RCC 7860 (cell line): ENCODE measurements at places on chromosomes 2 and 18.
A peak's percentile ranks its signal among the peaks of the same experiment; 100 is the strongest.

- DNase-seq: peak; percentile 84
Observed at GRCh38 chr2:173741759-173742158, 223.4 kb downstream of the SP3 start.

DNA sequence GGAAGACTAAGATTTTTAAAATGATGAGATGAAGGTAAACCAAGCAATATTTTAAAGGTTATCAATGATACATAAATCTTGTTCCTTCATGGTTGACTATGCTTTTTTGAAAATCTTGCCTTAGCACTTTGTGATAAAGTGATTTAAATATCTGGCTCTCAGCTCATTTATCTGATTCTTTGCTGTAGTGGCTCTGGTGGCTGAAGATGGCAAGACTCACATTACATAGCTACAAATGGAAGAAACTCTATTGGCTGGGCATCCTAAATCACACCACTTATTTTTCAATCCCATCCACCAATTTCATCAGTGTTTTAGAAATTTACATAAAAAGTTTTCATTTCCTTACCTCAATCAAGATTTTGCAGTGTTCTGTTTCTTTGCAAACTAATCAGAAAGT is 16.6 kb upstream of the APCDD1 start:
- no peak for DNase-seq

GRCh38 chr18:25465152-25465732 is 113.3 kb upstream of the ZNF521 start:
- DNase-seq: no peak

- no peak for DNase-seq
Observed at GRCh38 chr2:64819774-64820688, 166.3 kb upstream of the SERTAD2 start.

DNA sequence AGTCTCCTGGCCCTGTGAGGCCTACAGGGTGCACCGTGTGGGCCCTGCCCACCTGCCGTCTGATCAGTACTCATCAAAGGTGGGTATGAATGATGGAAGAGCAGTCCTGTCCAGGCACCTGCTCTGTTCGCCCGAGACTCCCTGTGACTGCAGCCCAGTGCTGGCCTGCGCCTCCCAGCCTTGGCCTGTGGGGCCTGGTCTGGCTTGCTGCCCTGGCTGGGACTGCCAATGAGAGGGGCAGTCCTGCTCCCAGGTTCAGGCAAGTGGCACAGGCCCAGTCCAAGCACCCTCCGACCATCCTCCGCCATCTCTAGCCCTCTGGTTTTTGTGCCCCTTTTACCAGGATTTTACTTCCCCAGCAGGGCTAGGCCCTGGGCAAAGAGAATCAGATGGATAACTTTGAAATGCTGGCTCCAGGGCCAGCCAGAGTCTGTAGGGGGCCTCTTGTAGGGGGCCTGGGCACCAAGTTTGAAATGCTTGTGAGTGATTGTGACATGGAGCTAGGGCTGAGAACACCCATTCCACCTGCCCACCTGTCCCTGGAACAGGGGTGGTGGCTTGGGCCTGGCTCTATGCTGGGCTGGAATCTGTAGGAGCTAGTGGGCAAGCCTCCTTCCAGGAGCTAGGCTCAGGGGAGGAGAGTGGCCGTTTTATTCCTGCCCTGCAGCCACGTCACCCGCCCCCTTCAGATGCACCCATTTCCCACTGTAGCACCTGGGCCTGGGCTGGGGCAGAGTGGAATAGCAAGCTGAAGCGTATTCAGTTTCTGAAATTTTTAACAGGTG is 8.7 kb upstream of the HS6ST1 start:
- DNase-seq: no peak

DNA sequence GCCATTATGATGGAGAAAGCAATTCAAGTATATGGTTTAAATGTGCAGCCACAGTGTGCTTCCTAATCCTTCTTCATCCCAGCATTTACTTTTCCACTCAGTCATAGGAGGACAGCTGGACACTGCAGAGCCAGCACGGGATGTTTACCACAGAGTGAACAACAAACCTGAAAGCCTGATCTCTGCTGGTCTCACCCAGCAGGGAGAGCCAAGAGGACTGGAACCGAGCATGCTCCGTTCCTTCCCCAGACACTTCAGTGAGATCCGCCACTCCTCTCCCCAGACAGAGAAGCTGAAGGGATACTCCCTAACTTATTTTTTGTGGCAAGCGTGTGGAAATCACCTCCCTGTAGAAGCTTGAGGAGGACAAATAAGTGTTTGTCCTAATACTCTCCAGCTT is 23.2 kb upstream of the GORASP2 start:
- no peak for DNase-seq

DNA sequence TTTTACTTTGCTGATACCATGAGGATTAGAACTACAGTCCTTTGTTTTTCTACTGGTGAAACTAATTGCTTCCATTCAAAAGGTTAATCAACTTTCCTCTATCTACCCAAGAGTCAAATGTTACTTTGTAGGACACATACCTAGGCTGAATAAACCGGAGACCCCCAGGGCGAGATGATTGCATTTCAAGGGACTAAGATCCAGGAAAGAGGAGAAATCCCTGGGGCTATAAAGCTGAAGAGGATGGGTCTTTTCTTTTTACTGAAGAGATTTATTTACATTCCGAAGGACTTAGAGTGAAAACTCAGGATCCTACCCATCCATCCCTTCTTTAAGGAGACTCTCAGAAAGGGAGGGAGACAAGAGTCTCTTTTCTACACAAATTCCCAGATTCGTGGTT is 331.9 kb downstream of the CDH19 start:
- no peak for DNase-seq

DNA sequence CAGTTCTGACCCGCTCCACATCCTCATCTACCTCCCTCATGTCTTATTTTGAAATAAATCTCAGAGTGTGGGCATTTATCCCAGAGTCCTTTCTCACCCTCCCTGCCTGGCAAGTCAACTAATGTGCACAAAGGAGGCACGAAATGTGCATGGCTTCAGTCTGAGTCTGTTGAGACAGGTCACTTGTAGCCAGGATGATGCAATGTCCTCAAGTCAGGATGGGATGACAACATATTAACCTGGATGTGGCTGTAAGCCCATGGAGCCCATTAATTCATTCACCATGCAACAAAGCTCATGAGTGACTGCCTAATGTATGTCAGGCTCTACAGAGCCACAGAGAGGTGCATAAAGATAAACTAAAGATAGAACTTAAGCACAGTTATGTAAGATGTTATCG is 34.5 kb downstream of the KCNG3 start:
- no peak for DNase-seq

GRCh38 chr2:30761226-30761625 is 46.0 kb downstream of the CAPN13 start:
- no peak for DNase-seq

- DNase-seq: no peak
Observed at GRCh38 chr2:33681364-33681757, 82.3 kb upstream of the FAM98A start.

DNA sequence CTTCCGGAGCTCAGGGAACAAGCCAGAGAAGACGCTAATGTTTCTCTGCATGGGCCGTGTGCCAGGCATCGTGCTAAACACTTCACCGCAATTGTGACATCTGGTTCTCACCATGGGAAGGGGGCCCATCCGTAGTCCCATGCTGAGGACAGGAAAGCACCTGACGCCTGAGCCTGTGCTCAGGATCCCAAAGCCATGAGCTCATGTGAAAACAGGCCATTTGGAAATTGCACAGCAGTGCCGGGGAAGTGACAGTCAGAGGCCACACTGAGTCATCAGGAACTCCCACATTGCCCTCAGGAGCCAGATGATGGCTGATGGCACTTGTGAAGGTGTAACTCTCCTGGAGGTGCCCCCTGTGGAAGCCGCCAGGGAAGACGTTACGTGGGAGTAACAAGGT is 141.0 kb downstream of the INHBB start:
- peak; percentile 95 for DNase-seq

DNA sequence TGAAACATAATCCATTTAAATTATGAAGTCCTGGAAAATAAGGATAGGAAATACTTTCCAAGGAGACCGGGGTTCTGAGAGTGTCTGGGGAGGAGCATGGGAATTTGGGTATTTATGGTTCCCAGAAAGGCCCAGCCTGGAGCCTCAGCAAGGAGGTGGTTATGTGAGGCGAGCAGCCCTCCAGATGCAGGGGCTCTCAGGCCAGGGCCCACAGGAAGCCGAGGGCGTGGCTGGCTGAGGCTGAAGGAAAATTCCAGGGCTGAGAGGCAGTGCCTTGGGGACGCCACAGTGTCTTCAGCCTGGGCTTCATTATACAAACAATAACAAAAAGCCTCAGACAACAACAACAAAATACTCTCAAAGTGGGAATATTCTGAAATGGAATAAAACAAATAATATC is 86.9 kb upstream of the SERPINE2 start:
- DNase-seq: no peak

GRCh38 chr2:229196448-229196847 is 74.6 kb downstream of the PID1 start:
- DNase-seq: no peak

- no peak for DNase-seq
Observed at GRCh38 chr18:50117863-50118262, 77.1 kb downstream of the MYO5B start.

DNA sequence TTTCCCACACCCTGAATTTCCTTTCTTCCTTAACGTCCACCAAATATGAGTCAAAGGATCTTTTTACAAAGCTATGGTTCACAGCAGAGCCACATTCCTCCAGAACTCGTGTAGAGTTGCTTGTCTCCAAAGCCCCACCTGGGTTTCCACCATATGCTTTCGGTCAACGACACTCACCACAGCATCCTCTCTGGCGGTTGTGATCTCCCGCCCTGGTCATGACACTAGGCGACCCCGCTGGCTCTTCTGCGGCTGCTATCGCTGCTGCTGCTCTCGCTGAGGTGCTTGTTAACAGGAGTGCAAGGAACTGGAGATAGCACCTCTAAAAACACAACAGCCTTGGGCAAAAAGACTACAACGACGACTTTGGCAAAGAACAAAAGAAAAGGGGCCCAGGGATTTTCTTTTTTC is 340 bp downstream of the SLC40A1 start:
- no peak for DNase-seq

GRCh38 chr2:136118819-136119716 is 1.1 kb upstream of the CXCR4 start:
- no peak for DNase-seq

GRCh38 chr18:54184836-54185235 is 39.6 kb downstream of the MBD2 start:
- DNase-seq: no peak

DNA sequence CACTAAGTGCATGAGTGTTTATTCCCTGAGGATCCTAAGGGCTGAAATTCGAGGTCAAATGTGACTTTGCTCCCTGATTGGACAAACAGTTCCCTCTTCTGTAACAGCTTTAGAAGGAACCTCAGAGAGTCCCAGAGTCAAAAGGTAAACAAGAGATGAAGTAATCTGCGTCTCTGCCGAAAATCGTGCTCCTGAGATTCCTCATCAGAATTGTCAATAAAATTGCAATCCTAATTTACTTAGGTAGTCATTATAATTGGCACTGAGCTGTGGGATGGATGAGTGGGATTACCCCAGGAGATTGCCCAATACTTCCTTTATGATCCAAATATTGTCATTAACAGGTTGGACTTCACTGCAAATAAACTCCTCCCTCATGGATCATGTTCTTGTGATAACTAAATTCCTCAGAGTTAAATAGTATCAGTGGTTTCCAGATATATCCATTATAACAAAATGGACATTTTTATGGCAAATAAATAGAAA is 907 bp upstream of the SUCLG1 start:
- DNase-seq: no peak

DNA sequence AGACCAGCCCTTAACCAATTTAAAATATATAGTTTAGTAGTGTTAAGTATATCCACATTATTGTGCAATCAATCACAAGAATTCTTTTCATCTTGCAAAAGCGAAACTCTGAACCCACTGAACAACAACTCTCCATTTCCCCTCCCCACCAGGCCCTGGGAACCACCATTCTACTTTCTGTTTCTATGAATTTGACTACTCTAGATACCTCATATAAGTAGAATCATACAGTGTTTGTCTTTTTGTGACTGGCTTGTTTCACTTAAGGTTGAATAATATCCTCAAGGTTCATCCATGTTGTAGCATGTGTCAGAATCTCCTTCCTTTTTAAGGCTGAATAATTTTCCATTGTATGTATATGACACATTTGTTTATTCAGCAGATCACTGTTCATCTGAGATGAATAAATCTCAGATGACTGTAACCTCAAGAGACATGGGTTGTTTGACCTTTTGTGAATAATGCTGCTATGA is 8.1 kb upstream of the SOS1 start:
- no peak for DNase-seq

- DNase-seq: no peak
Observed at GRCh38 chr2:235550946-235551345, 57.1 kb downstream of the AGAP1 start.

DNA sequence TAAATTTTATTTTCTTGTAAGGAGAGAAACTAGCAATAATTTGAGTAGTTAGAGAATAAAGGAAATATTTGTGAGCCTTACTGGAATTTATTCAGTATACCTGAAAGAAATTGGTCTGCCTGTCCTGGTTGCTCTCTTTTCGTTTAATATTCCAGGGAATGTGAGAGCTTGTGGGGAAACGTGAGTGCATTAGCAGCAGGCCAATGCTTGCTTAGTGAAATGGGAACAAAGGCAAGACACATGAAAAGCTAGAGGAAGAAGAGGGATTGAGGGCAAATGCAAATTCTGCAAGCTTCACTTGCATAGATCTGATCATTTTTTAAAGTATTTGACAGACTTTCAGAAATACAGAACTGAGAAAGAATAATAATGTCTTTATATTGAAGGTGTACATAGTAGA is 111.0 kb downstream of the ERBB4 start:
- no peak for DNase-seq
